NCI-H2081 (cell line): ENCODE measurements at places on chromosomes 4 and X.

- no peak for DNase-seq
Observed at GRCh38 chr4:110352670-110353442, 123.1 kb upstream of the ENPEP start.

GRCh38 chr4:147950841-147951240, 219.0 kb downstream of the ARHGAP10 start:
- no peak for DNase-seq

DNA sequence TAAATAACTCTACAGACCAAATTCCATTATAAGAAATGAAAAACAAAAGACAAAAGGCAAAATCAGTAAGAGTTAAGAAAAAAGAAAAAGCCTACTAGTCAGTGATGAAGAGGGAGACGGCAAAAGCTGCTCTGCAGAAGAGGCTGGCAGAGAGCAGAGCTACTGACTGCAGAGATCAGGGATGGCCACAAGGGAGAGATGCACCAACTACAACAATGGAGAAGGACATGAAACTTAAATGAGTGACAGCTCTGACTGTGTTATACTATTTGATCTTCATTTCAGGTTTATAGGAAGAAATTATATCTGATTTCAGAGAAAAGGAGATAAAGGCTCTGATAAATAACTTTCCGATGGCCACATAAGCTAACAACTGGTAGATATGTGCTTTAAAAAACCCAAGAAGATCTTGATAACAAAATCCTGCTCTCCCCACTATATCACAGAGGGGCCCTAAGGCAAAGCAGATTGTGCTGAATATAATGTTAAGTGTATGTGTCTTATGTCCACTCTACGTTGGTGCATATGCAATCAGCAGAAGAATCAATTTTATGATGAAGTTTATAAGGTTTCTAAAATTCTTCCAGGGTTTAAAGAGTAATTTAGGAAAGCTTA, 58.4 kb upstream of the COX18 start:
- no peak for DNase-seq

DNA sequence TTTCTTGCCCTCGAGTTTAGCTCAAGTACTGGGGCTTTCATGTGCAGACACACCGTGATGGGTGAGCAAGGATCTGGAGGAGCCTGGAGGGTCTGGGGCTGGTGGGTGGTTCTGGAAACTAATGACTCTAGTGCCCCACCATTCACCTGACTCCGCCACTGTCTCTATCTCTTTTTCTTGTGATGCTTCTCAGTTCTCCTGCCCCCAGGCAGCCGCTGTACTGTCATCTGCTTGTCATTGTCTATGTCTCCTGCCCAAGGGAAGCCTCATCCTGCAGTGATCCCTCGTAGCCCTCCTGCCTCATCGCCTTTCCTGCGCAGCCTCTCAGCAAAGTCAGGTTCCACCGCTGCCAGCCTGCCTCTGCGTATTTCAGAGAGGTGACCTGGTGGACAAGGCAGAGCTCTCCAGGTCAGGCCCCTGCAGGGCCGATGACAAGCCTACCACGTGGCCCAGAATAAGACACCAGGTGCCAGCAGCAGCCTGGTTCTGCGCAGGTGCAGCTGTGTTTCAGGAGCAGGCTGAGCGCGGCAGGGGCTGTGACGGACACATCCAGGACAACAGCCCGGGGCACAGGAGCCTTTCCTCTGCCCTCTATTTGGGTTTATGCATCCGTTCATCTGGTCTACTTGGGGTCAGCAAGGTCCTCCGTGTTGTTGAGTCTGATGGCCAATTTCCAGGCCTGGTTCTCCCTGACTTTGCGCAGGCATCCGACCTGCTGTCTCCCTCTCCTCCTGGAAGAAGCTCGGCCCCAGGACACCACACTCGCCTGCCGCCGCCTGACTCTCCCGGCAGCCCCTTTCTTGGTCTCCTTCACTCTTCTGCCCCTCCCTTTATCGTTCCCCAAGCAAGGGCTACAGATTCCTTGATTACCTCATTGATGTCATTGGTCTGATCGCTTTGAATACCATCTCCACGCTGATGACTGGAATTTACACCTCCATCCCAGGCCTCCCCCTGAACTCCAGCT, 30.9 kb upstream of the CDKN2AIP start:
- no peak for DNase-seq

DNA sequence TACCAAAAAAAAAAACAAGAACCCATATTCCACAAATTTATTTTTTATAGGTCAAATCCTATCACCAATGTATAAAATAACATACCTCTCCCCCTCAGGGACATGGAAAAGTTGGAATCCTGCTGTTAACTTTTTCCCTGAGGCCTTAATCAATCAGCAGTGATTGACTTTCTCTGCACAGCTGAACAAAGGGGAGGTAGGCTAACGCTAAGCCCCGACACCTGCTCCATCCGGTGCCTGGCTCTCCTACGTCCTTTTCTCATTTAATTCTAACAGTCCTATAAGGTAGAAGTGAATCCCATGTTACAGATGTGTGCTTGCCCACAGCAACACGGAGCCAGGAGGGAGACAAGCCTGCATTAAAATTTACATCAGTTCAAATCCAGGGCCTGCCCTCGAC, 2.8 kb downstream of the CENPU start:
- DNase-seq: peak; percentile 26

DNA sequence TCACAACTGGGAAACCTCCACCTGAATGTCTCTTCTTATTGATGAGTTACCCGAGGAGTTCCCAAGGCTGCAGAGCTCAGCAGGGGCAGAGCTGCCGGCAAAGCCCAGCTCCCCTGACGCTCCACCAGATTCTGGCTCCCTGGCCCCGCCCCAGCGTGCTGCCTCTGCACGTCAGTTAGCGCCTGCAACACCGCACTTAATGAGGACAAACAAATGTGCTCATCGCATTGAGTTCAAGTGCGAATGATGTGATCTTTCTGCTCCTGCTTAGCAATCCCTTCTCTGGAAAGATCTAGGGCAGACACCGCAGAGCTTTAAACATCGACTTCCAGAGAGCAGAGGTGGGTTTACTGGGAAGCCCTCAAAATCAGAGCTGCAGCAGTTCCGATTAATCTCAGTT, 55.5 kb upstream of the FBXW7 start:
- peak; percentile 40 for DNase-seq

DNA sequence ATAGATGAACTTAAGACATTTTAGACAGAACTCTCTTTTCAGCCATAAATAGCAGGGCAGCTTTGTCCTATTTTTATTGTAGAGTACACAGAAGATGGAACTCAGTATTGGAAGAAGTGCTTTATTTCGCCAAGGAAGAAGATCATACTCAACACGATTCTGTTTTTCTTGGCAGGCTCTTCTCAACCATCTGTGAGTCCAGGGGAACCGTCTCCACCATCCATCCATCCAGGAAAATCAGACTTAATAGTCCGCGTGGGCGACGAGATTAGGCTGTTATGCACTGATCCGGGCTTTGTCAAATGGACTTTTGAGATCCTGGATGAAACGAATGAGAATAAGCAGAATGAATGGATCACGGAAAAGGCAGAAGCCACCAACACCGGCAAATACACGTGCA, 37.6 kb downstream of the KIT start:
- DNase-seq: no peak

GRCh38 chr4:165873298-165874071, 448 bp downstream of the TLL1 start:
- DNase-seq: peak; percentile 69

DNA sequence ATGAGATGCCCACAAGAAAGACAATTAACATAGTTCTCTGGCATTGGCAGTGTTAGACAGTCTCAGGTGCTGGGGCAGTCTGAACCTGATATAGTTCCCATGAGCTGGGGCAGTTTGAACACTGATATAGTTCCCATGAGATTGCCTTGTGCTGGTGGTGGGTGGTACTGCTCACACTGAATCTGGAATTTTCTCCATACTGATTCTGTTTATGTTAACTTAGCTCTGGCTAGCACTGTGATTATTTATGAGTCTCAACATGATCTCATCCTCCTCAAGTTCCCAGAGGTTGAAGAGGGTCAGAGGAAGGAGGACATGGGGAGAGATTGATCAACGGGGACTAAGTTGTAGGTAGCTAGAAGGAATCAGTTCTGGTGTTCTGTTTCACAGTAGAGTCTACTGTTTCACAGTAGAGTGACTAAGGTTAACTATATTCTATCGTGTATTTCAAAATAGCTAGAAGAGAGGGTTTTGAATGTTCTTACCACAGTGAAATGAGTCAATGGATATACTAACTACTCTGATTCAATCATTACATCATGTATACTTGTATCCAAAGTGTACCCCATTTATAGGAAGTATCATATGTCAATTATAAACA, 379.9 kb downstream of the ADAM29 start:
- no peak for DNase-seq

GRCh38 chr4:8769645-8770517, 101.8 kb downstream of the HMX1 start:
- no peak for DNase-seq

- DNase-seq: no peak
Observed at GRCh38 chrX:143945171-143945570, 61.3 kb downstream of the UBE2NL start.

- no peak for DNase-seq
Observed at GRCh38 chr4:1975391-1975801, 33.4 kb downstream of the NELFA start.

- DNase-seq: no peak
Observed at GRCh38 chr4:7941111-7941964, 1.7 kb upstream of the AFAP1 start.

DNA sequence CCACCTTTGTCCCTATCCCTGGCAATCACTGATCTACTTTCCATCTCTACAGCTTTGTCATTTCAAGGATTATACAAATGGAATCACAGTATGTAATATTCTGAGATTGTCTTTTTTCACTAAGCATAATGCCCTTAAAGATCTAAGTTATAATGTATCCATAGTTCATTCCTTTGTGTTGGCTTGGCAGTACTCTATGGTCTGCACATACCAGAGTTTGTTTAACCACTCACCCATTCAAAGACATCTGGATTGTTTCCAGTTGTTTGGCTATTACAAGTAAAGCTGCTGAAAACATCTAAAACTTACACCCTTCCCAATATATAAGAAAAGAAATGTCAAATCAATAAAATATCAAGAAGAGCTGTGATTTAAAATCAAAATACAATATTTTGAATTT, 26.0 kb upstream of the AWAT1 start:
- no peak for DNase-seq

DNA sequence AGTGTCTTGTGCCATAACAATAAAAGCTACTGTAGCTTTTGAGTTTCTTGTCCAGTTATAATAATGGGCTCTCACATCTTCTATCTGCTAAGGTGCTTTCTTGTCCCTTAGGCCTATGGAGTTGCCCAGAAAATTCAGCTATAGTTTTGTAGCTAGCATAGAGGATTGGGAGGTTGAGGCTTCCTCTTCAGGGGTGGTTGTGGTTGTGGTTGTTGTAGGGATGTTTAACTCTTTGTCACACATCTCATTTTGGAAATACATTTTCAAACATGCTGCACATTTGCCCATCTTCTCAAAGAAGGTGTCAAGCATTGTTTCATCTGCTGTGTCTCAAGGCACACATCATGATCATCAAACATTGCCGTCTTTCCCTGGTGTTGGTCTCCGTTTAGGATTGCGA, 65.0 kb downstream of the ATXN3L start:
- DNase-seq: no peak

DNA sequence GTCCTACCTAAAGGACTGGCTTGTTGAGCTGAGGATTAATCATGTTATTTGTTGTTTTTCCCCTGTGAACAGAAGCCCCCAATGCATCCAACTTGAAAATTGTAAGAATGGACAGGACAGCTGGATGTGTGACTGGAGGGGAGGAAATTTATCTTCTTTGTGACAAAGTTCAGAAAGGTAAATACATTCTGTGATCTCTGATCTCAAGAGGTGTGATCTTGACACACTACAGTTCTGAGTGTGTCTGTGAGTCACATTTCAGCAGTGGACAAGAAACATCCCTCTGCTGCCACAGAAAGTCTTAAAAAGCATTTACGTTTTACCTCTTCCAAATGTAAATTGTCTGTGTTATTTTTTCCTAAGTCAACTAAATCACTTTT, 79.3 kb downstream of the NFKB1 start:
- no peak for DNase-seq

DNA sequence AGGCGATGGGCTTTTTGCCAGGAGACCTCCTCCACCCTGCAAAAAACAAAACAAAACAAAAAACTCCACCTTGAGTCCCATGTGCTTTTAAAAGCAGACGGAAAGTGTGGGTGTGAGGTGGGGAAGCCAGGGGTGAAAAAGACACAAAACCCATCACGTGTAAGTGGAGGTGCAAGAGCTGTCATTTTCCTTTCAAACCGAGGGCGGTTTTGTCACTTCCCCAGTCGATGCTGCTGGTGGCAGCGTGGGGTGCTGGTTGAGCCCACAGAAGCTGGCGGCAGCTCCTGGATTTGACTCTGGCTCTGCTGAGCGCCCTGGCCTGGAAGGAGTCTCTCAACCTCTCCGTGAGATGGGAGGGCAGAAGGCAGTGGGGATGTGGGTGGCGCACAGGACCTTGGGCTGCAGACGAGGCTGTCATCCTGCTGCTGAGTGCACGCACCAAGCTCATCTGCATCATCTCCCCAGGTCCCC, 110.0 kb downstream of the PSAPL1 start:
- no peak for DNase-seq

- DNase-seq: no peak
Observed at GRCh38 chr4:177182728-177183127, 126.9 kb upstream of the NEIL3 start.

GRCh38 chr4:141427726-141428296, 207.1 kb downstream of the ZNF330 start:
- no peak for DNase-seq

- DNase-seq: no peak
Observed at GRCh38 chrX:70922774-70923473, 8.0 kb downstream of the SLC7A3 start.

DNA sequence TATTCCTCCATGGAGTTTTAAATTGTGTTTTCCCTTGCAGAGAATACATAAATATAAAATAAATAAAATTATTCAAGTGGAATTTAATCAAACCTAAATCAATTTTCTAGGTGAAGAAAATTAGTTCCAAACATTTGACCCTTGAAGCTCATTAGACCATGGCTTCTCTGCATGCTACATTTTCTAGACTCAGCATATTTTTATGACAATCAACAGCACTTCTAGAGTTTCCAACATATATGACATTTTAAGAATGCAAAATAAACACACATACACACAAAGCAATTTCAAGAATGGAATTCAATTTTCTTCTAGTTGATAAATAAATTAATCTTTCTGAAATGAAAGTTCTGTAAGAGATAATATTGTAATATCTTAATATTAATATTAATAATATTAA, 1083.9 kb upstream of the INTU start:
- DNase-seq: no peak

DNA sequence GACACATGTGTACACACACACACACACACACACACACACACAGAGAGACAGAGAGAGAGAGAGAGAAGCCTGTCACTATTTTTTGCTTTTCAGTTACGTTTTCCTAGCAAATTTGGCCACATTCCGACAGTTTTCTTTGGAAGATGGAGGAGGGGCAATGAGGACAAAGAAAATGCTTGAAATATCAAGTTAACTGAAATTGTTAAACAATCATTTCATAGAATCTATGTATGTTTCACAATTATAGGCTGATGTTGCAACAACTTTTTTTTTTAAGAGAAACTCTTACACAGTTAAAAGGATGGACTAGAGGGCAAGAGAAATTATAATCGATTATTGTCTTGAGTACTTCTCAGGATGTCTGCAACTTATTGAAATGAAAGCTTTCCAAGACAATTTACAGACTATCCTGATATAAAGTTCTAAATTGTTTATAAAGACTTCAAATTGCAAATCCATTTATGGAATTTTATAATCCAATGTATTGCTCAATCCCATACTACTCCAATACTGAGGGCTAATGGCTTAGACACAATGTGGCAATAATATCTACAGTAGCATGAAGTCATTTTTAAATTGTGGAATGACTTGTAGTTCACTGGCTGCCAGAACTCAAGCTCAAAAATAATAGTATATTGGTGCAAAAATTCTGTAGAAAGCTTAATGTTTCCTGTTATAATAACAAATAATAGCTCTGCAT, 647.0 kb upstream of the PCDH7 start:
- DNase-seq: no peak
